ENCODE measurements at places on chromosomes 11 and 22.
A peak's percentile ranks its signal among the peaks of the same experiment; 100 is the strongest.

DNA sequence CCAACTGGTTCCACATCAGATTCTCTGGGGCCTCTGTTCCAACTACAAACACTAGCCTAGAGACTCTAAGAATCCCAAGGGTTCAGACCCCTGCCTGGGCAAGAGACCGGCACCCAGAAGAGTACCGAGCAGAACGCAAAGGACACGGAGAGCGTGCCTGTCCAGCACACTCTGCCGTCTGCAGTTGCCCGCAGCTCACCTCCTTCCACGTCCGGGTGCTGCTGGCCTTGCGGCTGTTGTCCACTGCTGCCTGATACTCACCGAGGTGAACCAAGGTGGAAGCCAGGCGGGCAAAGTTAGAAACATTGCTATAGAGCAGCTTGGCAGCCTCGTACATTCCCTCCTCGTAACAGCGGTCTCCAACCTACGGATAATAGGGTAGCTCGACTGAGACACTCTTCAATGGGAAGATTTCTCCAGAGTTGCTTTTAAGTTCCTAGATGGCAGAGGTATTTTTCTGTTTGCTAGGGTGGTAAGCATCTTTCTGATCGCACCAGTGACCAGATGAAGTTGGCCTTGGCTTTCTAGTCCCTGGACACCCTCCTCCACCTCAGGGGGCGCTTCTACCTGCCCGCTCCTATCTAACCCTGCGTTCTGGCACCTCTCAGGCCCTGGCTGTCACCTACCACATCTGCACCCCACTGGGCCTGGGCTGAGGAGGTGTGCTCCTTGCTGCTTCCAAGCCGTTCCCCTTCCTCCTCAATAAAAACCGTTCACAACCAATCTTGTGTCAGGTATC, 22.8 kb upstream of the SLC25A1 start:
- no peak for DNase-seq

DNA sequence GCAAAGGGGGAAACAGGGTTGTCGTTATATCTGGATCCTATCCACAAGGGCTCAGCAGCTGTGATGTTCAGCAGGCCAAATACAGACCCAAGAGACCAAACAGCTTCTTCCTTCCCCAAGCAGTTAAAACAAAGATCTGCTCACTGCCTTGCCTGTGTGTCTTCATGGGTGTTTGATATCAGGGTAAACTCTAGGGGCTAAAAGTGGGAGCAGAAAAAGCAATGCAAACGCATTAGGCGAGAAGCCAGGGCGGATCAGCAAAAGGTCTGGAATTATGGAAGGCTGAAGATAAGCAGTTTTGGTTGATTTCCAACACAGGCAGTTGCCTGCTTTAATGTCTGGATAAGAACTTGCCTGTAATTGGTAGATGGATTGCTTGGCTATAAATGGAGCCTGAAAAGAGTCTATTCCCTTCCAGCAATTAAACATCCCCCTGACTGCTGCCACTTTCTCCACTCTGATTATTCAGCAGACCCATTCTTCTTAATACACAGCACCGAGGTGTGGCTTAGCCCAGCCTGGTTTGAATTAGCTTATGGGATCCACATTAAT, 126.3 kb downstream of the COMMD9 start:
- DNase-seq = no peak

GRCh38 chr11:124970925-124971324, 16.9 kb downstream of the CCDC15 start:
- DNase-seq = no peak

GRCh38 chr11:96187822-96188221, 155.2 kb downstream of the MAML2 start:
- DNase-seq = no peak

- DNase-seq = no peak
Observed at GRCh38 chr22:25407859-25408229, 156.6 kb upstream of the GRK3 start.

GRCh38 chr11:120966840-120967239, 57.1 kb upstream of the TBCEL start:
- no peak for DNase-seq

DNA sequence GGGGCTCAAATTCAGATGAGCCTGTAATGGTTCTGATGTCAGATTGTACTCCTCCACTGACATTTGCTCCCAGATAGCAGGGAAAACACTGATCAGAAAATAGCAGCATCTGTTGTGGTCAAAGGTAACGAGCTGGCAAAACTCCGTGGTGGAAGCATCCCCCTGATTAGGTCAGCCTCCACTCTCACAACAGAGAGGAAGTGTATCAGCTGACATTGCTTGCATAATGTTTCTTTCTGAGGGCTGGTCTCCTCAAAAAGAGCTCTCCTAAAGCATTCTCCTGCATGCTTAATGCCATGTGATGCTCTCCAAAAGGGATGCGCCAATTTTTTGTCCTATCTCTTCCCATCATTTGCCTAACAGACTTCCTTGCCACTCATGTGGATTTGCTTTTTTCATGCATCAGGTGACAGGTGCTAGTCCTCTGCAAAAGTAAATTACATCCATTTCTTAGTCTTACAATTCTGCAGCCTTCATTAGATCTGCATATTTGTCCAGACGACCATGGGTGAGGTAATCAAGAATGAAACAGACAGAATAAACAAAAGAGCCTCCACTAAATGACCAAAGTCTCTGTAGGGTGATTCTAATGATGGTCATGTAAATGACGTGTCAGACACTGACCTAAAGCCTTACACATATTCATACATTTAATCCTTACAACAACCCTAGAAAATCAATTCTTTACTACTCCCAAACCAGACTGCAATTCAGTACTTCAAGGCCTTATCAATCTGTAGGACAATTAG, 6.4 kb upstream of the TENM4 start:
- DNase-seq = no peak

DNA sequence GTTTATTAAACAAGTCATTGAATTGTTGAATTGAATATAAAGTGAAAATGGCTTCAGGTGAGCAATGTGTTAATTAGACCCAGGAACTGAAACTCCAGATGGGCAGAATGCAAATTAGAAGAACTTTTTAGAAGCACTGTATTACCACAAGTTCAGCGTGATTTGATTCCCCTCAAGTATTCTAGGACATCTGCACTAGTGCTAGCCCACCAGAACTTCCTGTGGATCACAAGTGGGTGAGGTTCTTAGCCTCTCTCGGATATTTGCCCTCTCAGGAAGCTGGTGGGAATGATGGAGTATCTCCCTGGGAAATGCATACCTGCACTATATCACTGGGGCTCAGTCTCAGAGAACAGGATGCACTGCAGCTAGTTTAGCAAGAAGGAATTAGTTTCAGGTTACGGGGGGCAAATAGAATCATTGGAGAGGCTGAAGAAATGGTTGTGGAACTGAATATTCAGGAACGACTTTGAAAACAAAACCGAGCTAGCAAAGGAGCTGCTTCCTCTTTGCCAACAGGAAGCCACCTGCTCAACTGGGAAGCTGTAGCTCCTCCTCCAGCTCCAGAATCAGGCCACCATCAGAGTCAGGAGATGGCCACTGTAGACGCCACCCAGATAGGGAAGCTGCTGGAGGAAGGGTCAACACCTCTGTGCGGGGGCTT, 74.3 kb downstream of the DHCR7 start:
- DNase-seq = no peak

- DNase-seq = no peak
Observed at GRCh38 chr11:8512547-8512946, 81.5 kb downstream of the STK33 start.

- DNase-seq = no peak
Observed at GRCh38 chr11:11396301-11397035, 43.4 kb upstream of the CSNK2A3 start.

GRCh38 chr11:60125956-60126585, 37.6 kb downstream of the MS4A2 start:
- DNase-seq = no peak

DNA sequence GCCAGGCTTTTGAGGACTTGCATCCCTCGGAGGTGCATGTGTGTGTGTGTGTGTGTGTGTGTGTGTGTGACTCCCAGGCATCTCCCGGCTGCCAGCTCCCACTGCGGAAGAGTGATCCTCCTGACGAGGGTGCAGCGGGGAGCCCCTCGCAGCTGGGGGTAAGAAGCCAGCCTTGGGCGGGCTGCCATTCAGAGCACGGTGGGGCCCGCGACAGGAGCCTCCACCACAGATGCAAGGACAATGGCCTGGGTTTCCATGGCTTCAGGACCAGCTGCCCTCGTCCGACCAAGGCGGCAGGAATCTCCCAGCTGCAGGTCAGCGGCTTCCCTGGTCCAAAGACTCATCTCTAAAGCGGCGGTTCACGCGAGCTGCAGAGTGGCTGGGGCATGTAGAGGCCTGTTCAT, 908.5 kb downstream of the BRD1 start:
- peak; percentile 66 for DNase-seq

GRCh38 chr11:120867531-120867930, 156.4 kb upstream of the TBCEL start:
- DNase-seq = no peak

DNA sequence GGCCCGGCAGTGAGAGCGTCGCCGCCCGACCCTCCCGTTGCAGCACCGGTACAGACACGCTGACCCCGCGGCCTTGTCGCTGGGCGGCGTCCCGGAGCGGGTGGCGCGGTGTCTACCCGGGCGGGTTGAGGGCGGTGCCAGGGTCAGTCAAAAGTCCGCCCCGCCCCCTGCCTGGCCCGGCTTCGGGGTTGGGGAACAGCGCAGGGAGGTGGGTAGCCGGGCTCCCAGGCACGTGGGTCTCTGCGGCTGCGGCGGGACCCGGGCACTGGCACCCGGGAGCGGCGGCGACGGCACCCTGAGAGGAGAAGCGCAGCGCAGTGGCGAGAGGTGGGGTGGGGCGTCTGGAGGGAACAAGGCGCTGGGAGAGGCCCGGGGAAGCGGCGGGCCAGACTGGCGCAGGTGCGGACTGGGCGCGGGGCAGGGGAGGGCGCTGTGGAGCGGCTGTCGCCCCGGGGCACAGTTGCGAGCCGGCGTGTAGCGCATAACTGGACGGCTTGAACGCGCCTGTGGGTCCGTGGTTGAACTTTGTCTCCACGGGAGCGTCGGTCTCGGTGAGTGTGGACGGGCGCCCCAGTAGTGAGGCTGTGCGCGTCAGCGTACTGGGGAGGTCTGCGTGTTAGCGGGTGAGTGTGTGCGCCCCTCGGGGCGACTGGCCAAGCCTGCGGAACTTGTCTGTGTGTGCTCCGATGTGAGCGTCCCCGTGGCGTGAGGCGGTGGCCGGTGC, at the start of gene P2RY2:
P2RY2 (plus strand) TSS at position 176 of the 724 bp plus-strand sequence. CDS start 15,879 bp downstream, outside the sequence.
- DNase-seq = peak; percentile 85

GRCh38 chr22:43884600-43885318, 7.1 kb downstream of the PNPLA5 start:
- DNase-seq = no peak

GRCh38 chr22:22771696-22772377, 115.8 kb upstream of the IGLL5 start:
- DNase-seq = no peak

- no peak for DNase-seq
Observed at GRCh38 chr22:21450320-21450831, 16.8 kb upstream of the TMEM191C start.

- no peak for DNase-seq
Observed at GRCh38 chr11:84655712-84656111, 971.4 kb downstream of the DLG2 start.

DNA sequence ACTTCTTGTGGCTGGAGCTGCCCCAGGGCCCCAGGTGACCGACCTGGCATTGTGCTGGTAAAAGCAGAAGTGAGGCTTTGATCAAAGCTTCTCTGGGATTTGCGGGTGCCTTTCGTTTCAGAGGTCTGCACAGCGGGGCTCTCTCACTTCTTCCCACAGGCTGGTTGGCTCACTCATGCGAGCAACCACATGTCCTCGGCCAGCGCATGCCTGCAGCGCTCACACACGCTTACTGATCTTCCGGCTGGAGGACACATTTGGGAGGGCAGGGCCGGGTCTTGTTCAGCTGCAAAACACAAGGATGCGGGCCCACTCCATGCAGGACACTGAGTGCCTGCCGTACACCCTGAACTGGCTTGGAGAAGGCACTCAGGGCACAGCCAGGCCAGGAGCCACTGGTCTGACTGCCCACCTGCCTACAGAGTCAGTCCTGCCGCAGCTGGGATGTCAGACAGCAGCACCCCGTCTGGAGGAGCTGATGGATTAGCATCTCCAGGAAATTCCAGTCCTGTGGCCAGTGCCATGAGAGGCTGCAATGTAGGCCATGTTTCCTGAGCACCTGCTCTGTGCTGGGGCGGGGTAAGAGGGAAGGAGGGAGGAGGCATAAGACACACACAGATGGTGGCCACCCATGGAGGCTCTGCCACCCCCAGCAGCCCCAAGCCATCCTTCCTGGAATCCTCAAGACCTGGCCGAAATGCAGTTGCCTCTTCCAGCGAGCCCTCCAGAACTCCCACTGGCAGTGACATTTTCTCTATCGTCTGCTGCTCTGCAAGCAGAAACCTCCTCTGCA, 1383.2 kb downstream of the BRD1 start:
- no peak for DNase-seq
